ENCODE measurements at places on chromosomes 1 and 21.

DNA sequence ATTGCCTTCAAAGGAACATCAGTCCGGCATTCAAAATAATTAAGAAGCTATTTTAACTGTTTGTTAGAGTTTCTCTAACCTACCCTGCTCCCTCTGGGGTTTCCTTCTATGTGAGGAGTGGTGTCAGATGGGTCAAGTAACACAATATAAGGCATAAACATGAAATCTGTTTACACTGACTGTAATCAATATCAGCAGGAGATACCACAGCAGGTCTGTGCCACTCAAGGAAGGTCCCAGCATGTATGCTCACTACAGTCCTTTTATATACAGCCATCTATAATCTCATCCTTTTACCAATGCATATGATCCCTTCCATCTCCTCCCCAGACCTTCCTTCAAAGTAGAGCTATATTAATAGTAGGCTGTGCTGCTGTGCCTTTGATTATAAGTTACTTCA, 25.4 kb downstream of the EEIG2 start:
- DNase-seq, result no peak

DNA sequence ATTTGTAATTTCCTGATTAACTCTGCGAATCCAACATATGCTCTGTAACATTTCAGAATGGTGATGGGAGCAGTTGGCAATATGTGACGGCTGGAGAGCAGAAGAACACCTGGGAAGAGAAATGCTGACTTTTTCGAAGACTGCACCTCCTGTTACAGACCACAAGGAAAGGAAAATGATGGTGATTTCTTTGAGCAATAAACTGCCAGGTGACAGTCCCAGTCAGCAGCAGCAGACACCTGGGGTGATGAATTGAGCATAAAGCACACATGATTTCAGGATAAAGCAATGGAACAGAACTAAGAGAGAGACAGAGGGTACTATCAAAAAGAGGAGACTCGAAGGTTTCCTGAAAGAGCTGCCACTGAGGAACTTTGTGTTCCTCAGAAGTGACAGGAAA, 528.6 kb downstream of the NEGR1 start:
- DNase-seq, result no peak

DNA sequence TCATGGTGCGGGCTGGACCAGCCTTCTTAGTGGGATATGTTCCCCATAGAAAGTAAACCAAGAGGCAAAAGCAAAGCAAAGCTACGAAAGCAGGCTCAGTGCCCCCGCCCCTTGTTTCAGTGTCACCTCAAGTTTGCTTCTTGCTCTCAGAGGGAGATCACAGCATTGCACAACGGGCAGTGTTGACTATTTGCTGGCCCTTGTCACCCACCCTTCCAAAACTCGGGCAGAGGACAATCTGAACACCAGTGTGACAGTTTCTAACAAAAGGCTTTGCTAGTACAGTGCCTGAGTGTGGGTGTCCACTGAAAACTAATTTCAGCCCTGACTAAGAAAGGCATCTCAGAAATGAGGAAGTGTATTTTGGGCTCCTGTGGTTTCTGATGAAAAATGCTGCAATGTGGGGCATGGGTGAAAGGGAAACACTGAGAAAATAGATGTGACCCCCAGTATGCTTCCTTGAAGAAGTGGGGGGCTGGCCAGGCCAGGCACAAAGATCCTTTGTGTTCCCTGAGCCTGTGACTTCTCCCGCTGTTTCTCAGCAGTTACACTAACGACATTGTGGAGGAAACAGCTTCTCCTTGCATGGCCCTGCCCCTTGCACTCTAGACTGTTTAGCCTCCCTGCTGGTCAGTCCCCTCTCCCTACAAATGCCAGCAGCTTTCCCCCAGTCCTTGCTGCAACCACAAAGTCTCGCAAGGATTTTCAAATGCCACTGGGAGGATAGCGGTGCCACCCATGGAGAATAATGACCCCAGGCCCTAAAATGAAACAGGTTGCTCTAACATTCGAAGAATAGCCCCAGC, 33.3 kb upstream of the KCNE1 start:
- DNase-seq, result peak; percentile 60

DNA sequence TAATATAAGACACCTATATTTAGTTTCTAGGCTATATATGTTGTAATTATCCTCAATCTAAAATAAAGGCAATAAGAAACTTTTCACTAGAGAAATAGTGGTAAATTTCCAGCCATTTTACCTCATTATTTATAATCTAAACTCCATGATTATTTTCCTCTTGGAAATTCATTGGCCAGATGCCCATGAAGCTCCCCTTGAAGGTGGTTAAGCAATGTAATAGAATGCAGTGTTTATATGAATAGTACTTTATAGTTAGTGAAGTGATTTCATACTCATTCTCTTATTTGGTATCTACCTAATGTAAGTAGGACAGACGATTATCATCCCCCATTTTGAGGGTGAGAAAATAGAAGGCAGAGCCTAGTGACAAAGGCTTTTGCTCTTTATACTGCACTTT, 26.5 kb downstream of the NFYC start:
- no peak for DNase-seq

GRCh38 chr1:116504308-116505156, 66.3 kb downstream of the CD58 start:
- DNase-seq, result peak; percentile 74

DNA sequence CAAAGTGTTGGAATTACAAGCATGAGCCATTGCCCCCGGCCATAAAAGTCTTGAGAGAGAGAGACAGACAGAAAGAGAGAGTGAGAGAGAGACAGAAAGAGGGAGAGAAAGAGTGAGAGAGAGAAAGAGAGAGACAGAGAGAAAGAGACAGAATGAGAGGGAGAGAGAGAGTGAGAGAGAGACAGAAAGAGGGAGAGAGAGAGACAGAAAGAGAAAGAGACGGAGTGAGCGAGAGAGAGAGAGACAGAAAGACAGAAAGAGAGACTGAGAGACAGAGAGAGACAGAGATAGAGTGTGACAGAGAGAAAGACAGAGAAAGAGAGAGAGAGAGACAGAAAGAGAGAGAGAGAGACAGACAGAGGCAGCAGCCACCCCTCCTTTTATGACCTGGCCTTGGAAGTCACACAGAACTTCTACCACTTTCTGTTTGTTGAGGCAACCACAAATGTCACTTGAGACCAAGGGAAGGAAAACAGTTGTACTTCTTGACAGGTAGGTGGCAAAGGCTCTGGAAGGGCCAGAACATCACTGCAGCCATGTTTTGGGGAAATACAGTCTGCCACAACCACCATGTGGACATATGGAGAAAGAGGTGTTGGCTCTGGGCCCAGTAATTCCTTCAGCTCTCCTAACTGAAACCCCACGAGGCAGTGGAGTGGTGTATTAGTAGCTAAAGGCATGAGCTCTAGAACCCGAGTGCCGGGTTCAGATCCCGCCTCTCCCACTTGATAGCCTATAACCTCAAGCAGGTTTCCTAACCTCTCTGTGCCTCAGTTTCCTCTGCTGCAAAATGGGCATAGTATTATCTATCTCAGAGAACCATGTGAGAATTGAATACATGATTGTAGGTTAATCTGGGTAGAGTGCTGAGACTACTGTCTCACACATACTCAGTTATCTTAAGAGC, 50.6 kb downstream of the TNFRSF8 start:
- no peak for DNase-seq

DNA sequence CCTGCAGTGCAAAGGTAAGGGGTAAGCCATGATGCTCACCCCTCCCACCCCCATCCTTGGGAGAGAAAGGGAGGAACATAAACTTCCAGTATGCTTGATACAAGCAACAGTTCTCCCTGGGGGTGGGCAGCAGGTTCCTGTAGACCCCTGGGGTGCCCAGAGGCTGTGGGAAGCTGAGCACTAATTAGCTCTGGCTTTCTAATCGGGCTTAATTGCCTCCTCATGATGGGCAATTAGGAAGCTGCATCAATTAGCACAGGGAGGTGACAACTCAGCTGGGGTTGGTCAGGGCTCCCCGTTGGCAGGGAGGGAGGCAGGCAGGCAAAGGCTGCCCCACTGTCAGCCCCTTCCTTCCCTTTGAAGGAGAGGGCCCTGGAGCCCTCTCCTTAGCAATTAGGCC, 15.7 kb upstream of the LMNA start:
- DNase-seq, result no peak

DNA sequence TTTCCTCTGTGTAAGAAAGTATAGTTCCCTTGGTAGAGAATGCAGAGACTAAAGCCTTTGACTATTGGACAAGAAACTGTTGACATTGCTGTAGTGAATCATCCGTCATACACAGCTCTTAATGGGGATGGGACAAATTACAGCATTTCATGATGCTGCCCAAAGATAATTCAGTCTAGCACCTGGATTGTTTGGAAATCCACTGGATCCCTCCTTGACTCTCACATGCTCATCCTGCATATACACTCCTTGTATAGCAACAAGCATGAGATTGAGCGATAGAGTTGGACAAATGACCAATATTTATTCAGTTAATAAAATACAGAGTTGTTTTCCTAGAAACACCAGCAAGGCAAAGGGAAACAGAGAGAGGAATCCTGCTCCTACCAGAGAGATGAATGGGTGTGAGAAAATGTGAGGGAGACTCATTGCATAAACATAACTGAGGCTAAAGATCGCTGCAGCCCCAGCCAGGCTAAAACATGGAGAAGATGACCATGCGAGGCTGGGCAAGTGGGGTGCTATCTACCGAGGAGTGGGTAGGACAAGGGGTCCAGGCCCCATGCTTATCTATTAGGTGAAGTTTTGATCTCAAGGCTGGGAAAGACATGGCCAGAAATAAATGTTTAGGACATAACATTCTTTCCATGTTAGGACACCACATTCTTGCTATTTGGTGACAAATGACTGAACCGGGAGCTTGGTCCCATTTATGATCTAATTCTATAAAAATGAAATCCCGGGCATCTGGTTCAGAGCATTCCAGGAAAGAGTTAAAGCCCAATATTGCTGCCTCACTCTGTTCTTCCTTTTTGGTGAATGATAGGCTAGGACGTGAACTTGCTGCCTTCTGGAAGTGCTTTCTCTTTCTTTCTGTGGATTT, 153.2 kb downstream of the TGFB2 start:
- DNase-seq, result no peak

- DNase-seq, result no peak
Observed at GRCh38 chr1:52057255-52057654, 1.2 kb downstream of the BTF3L4 start.

DNA sequence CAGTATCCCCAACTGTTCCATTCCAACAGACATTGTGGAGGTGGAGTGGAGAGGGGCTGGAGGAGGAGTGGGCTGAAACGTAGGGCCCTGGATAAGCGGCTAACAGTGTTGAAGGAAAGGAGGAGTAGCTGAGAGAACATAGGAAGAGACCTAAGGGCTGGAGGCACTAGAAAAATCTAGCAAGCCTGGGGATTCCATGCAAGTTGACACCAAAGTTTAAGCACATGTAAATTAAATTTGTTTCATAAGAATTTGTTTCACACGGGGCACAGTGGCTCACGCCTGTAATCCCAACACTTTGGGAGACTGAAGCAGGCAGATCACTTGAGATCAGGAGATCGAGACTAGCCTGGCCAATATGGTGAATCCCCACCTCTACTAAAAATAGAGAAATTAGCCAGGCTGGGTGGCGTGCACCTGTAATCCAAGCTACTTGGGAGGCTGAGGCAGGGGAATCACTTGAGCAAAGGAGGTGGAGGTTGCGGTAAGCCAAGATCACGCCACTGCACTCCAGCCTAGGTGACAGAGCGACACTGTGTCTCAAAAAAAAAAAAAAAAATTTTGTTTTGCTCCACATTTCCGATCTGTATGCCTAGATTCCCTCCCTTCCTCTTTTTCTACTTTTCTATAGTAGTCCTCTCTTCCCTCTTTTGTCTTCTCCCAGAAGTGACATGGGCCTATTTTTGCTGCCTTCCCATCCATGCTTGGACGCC, 530 bp upstream of the CD244 start:
- no peak for DNase-seq

DNA sequence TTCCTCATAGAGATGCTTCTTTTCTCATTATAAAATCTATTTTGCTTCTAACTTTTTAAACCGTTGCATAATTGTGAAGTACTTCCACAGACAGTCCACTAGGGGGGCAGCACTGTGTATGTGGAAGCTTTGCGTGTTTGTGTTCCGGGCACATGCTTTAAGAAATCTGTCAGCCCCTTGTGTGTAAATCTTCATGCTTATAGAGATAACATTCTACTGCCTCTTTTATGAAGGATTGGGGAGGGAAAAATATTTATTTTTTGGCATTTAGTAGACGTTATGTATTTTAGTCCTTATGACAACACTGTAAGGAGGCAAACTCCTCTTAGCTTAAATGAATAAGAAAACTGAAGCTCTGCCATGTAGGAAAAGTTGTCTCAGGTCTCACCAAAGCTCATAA, 157.3 kb upstream of the PTGFR start:
- no peak for DNase-seq

GRCh38 chr1:152048416-152049009, 11.7 kb upstream of the S100A11 start:
- DNase-seq, result peak; percentile 89

DNA sequence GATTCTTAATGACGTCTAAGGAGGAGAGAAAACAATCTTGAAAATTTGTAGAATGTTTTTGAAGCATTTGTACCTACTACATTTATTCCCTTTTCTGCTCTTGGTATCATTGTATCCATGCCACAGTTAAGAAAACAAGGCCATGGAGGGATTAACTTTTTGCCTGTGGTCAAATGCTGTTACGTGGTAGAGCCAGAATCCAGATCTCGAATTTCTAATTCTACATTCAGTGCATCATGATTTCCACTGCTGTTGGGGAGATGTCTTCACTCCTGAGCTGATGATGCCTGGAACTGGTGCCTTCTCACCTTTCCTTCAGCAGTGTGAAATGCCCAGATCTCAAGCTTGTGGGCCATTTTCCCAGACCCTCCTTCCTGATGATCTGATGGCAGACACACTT, 175.6 kb downstream of the HHAT start:
- no peak for DNase-seq

GRCh38 chr1:14803002-14803789, 204.7 kb downstream of the KAZN start:
- no peak for DNase-seq

GRCh38 chr1:5725855-5726585, 266.2 kb downstream of the NPHP4 start:
- no peak for DNase-seq

- DNase-seq, result no peak
Observed at GRCh38 chr1:36135796-36136195, 10.8 kb upstream of the COL8A2 start.

GRCh38 chr1:55400508-55400907, 185.3 kb upstream of the USP24 start:
- no peak for DNase-seq

DNA sequence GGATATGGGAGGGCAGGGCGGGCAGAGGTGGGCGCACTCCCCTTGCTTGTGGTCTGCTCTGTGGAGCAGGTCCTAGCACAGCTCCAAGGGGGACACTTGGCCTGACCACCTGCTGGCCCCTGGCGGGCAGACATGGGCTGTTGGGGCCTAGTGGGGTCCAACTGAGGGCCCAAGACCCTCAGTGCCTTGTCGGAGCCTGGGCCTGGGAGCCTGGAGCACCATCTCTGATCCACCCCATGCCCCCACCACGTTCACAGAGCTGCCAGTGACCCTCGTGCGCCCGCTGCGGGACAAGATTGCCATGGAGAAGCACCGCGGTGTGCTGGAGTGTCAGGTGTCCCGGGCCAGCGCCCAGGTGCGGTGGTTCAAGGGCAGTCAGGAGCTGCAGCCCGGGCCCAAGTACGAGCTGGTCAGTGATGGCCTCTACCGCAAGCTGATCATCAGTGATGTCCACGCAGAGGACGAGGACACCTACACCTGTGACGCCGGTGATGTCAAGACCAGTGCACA, 70.6 kb downstream of the OBSCN start:
- no peak for DNase-seq

All from ureter (tissue), 1 donor.